ENCODE measurements at places on chromosomes 5 and 9.

DNA sequence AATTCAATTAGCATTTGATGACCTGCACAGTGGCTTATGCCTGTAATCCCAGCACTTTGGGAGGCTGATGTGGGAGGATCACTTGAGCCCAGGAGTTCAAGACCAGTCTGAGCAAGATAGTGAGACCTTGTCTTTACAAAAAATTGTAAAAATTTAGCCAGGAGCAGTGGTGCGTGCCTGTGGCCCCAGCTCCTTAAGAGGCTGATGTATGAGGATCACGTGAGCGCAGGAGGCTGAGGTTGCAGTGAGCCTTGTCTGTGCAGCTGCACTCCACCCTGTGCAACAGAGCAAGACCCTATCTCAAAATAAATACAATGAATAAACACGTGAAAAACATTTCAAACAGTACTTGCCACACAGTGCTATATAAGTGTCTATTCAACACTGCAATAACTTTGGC lies 4.2 kb downstream of the ABCA1 start:
- no peak for DNase-seq

- DNase-seq: no peak
These were observed 9.4 kb upstream of the SPATA31D1 start for GRCh38 chr9:81979196-81979595.

- DNase-seq: no peak
These were observed 390.3 kb downstream of the GADD45G start for GRCh38 chr9:89994988-89995613.

GRCh38 chr9:38482918-38483592 lies 58.8 kb upstream of the IGFBPL1 start:
- DNase-seq: no peak

DNA sequence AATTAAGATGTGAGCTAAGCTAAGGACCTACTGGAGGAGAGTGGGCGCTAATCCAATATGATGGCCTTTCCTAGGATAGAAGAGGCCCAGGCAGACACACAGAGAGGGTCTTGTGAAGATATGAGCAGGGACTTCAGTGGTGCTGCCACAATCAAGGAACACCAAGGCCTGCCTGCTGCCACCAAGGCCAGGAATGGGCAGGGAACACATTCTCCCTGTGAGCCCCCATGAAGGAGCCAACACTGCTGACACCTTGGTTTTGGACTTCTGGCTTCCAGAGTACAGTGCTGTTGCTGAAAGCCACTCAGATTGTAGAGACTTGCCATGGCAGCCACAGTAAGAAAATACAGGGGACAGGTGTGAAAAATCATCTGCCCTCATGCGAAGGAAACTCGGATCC lies 73.1 kb upstream of the IRX1 start:
- DNase-seq: no peak

- no peak for DNase-seq
These were observed 814 bp downstream of the PLCXD3 start for GRCh38 chr5:41509399-41510175.

DNA sequence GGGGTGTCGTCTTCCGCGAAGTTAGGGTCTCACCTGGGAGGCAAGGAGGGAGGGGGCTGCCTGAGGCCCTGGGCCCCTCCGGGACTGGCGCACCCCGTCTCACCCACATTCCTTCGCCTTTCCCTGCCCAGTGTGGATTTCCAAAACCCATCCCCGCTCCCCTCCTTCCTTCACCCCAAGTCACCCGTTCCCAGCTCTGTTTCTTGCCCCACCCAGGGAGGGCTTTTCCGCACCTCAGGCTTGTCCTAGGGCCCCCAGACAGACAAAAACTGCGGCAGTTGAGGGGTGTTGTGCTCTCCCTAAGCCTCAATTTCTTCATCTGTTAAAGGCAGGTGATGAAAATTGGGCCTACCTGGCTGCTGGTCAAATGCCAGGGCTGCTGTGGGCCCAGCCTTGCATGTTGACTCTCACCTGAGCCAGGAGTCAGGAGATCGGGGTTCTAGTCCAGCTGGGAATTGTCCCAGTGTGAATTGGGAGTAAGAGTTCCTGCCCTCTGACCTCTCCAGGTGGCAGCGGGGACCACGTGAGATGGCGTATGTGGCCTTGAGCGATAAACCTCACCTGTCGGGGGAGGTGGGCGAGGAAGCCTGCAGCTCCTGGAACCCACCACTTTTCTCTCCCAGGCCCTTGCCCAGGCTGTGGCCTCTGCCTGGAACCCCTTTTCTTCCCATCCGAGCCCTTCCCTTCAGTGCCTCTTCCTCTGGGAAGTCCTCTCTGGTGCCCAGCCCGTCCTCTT lies 143.4 kb upstream of the IER5L start:
- no peak for DNase-seq

DNA sequence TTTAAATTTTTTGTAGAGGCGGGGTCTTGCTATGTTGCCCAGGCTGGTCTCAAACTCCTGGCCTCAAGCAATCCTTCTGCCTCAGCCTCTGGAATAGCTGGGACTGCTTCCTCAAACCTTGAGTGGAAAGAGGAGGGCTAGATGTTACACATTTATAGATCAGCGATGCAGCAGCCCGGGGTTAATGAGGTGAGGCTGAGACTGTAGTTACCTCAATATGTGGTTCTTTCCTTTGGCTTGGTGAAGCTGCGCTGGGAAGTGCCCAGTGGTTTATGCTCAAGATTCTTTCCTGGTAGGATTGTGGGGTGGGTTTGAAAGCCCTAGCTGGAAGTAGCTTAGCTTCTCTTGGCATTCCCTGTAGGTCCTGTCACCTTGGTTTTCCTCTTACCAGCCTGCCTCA lies 22.5 kb downstream of the ZNF618 start:
- DNase-seq: peak; percentile 52

DNA sequence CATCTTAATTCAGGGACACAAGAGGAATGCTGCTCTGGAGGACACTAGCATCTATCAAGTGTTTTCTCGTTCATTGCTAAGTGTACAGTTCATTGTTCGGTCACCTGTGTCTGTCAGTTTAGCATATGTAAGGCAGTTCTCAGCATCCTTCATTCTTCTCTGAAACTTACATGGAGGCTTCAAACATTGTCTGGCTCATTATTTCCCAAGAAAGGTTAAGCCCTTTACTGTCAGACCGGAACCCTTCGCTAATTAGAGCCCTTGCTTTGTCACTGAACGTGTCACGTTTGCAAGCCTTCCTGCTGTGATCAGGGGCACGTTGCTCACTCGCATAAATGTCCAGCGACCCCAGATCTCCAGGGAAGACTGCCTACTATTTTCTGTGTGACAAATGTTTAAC lies 62.3 kb upstream of the RIOK2 start:
- no peak for DNase-seq

- DNase-seq: no peak
These were observed 40.3 kb upstream of the SARDH start for GRCh38 chr9:133778336-133779013.

GRCh38 chr5:74194196-74194595 lies 446.3 kb downstream of the ENC1 start:
- no peak for DNase-seq

DNA sequence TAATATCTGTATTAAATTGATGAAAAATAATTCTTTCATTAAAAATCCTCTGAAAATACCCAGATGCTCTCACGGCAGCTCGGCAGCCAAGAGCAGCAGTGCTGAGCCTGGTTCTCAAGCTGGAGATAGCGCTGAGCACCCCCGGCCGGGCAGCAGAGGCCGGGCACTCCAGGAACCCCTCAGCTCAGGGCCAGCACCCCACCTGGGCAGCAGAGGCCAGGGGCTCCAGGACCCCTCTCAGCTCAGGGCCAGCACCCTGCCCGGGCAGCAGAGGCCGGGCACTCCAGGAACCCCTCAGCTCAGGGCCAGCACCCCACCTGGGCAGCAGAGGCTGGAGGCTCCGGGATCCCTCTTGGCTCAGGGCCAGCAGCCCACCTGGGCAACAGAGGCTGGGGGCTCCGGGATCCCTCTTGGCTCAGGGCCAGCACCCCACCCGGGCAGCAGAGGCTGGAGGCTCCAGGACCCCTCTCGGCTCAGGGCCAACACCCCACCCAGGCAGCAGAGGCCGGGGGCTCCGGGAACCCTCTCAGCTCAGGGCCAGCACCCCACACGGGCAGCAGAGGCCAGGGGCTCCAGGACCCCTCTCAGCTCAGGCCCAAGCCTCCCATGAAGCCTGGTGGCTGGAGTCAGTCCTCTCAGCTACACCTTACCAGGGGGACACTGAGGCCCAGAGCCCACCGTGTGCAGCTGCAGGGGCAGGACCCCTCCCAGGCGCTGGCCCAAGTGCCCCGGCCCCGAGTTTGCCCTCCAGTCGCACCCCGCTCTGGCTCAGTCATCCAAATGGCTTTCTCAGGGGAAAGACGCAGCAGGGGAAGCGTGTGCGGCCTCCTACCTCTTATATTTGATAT lies 21.7 kb downstream of the CLPTM1L start:
- no peak for DNase-seq

GRCh38 chr5:32319392-32319791 lies 6.7 kb upstream of the MTMR12 start:
- DNase-seq: no peak

DNA sequence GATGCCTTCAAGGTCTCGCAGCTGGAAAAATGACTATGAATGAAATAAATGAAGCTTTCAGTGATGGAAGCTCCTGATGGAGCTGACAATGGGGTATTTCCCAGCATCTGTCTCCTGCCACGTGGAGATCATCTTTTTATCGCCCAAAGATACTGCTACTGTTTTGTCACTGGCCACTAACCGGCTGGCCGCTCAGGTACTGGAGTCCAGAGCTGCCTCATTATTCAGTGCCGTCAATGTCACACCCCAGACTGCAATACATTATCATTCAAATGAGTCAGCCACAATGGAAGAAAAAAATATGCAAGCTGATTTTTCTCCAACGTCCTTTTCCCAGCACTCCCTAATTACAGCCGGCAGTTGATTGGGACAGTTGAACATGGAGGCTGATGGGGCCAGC lies 280.4 kb downstream of the ZSWIM6 start:
- DNase-seq: no peak

GRCh38 chr9:129838707-129839259 lies 3.5 kb downstream of the USP20 start:
- DNase-seq: peak; percentile 40

DNA sequence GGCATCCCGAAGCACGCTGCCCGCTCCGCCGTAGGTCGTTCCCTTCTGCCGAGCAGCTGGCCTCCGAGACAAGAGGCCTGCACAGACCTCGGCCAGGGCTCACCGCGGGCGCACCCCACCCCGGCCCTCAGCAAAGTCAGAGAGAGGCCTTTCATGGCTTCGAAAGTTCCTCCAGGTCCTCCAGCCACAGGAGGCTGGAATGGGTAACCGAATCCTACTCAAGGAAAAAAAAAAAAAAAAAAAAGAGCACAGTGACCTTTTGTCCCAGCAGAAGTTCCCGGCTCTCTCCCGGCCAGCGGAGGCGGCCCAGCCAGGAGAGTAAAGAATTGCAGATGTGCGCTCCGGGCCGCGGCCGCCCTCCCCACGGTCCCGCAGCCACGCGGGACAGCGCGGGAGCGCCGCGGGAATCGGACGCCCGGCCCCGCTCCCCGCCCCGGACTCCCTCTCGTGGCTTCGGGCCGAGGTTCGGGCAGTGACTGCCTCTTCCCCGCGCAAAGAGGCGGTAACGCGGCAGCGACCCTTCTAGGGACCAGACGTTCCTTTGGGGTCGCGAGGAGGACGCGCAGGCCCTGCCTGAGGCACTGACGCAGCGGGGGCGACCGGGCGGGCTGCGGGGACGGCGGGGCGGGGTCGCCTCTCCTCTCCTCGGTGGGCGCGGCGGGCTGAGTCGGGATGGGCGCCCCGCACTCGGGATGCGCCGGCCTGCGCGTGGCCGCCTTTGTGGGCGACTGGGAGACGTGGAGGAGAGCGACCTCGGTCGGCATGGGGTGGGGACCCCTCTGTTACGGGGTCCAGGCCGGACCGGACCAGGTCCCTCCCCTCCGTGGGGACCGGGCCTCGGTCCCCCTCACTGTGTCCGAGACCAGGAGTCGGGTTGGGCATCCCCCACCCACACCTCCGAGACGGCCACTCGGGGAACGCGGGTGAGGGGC lies 754 bp downstream of the GFPT2 start:
- DNase-seq: no peak

DNA sequence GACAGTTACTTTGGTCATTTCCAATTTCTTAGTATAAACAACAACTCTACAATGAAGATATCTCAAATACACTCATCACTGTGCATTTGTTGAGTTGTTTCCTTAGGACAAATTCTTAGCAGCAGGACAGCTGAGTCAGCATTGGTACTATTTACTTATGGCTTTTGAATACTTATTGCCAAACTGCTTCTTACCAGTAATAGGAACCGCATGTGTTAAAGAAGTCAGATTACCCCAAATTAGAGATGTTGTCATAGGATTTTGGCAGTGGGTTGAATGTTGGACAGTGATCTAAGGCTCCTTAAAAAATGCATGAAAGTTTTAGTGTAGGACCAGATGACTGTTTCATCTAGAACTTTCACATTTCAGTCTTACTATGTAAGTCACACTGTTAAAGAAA lies 280.1 kb upstream of the DMRT1 start:
- DNase-seq: no peak

GRCh38 chr9:34431667-34432066 lies 26.7 kb downstream of the FAM219A start:
- DNase-seq: no peak

DNA sequence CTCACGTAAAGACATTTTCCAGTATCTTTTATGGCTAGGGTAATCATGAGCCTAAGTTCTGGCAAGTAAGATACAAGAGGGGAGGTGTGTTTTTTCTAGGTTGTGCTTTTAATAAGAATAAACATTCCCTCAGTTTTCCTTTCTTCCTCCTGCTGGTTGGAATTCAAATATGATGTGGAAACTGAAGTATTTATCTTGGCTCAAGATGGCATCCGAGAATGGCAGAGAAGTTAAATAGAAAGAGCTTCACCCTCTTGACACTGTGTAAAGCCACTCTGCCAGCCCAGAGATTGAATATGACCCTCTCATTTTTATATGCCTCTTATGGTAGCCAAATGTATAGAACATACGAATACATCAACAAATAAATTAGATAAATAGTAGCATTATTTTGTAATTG lies 438.4 kb downstream of the ISL1 start:
- DNase-seq: no peak

DNA sequence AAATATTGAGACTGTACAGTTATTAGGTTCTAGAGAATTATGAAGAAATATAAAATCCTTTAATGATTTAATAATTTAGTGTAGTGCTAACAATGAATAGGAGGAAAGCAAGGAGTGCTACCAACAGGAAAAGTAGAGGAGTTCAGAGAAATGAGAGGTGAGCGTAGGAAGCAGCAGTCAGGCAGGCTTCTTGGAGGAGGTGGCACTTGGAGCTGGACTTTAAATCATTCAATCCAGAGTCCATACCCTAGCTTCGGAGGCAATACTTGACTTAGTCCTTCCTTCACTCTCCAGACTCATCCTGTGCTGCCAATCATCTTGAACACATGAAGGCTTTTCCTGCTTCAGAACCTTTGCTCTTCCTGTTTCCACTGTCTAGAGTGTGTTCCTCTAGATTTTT lies 254.3 kb downstream of the GRIA1 start:
- DNase-seq: no peak
